ENCODE measurements at places on chromosomes 7 and 10.

DNA sequence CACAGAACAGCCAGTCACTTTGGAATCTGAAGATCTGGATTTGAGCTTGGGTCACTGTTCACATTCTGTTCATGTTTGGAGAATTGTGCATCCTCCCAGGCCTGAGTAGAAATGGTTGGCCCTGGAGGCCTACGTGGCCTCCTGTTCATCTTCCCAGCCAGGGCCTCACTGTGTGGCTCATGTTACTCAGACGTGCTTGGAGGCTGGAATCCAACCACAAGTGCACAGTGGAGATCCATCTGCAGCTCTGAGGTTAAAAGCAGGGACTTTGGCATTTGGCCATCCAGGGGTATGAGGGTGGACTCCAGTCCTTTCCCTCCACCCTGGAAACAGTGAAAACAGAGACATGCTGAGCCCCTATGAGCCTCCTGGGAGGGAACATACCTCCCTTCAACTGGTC lies 709.0 kb upstream of the IGFBP3 start:
- no peak for DNase-seq

GRCh38 chr7:152887191-152887590 lies 127.6 kb downstream of the ACTR3B start:
- DNase-seq, result no peak

- DNase-seq, result no peak
Observed at GRCh38 chr7:136230210-136230609, 253.1 kb upstream of the MTPN start.

DNA sequence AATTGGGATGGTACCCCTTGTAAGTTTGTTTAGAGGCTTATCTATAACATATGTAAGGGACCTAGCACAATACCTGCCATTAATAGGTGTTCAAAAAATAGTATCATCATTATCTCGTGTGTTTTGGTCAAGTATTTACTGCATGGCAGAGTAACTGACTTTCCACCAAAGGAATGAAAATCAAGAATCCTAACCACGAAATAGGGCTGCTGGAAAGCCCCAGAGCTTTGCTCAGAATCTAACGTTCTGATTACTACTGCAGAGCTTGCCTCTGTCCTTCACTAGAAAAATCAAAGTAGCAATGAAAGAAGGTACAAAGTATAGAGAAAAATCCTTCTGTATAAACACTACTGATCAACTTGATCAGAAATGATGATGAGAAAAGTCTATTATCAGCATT lies 34.9 kb downstream of the DCLRE1C start:
- no peak for DNase-seq

DNA sequence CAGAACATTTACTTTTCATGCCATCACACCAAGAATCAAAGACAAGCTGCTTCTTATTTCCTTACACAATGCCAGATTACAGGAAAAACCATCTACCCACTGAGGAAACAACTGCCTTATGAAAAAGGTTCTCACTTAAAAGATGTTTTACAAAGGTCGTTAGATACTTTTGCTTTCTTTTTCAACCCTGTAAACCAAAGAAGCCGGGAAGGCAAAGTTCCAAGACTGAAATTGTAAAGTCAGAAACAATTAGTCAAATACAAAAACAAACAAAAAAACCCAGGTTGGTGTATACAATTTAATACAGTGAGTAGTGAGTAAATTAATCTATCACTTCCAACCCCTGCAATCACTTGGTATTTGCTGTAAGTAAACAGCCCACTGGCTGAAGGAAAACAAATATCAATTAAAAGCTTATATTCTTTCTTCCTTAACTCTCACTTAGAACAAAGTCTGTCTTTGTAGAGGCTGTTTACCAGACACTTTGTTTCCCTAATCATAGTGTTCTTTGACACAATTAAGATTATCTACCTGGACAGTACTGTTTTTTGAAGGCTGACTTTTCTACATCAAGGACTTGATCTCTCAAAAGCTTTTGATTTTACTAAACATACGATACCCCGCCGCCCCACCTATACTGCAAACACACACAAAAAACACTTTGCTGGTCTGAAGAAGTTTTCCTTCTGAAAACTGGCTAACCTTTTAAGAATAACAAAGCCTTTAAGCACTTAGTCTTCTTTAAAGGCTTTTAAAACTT lies 18.1 kb downstream of the ERLIN1 start:
- no peak for DNase-seq

- DNase-seq, result no peak
Observed at GRCh38 chr7:20305726-20306125, 25.0 kb upstream of the ITGB8 start.
